ENCODE measurements at places on chromosomes 1 and 21.

- DNase-seq: no peak
Observed at GRCh38 chr1:180860535-180860934, 52.2 kb upstream of the KIAA1614 start.

DNA sequence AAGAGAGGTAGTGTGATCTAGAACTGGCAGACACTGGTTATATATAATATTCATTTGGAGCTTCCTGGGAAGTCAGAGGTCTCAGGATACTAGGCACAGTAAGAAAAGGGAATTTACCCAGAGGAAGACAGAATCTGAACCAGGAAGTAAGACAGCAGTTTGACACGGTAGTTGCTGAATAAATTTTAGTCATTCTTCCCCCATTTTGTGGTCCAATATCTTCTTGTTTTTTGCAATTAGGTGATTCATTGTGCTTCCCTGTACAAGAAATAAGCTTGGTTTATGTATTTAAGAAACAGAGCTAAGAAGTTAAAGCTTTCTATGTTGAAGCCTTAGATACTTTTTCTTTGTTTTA lies 1.3 kb downstream of the TMEM167B start:
- DNase-seq: no peak

DNA sequence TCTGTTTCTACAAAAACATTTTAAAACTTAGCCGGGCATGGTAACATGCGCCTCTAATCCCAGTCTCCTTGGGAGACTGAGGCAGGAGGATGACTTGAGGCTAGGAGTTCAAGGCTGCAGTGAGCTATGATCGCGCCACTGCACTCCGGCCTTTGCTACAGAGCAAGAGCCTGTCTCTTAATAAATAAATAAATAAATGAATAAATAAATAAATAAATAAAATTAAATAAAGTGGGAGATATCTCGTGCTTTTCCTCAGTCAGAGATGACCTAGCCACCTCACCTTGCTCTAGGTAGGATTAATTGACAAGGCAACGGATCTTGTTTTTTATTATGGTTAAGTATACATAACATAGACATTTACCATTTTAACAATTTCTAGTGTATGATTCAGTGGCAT lies 14.3 kb upstream of the BRWD1 start:
- DNase-seq: no peak

- DNase-seq: no peak
Observed at GRCh38 chr1:181185461-181185860, 97.0 kb downstream of the IER5 start.

DNA sequence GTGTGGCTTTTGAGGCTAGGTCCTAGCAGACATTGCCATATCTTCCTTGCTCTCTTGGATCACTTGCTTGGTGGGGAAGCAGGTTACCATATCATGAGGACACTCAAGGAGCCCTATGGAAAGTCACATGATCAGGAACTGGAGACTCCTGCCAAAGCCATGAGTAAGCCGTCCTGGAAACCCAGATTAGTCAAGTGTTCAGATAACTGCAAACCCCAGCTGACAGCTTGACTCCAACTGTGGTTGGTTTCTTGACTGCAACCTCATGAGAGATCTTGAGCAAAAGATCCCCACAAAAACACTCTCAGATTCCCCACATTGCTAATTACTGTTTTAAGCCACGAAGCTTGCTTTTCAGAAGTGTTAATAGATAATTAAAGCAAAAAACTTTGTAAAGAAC lies 58.6 kb downstream of the CACNA1E start:
- DNase-seq: no peak

DNA sequence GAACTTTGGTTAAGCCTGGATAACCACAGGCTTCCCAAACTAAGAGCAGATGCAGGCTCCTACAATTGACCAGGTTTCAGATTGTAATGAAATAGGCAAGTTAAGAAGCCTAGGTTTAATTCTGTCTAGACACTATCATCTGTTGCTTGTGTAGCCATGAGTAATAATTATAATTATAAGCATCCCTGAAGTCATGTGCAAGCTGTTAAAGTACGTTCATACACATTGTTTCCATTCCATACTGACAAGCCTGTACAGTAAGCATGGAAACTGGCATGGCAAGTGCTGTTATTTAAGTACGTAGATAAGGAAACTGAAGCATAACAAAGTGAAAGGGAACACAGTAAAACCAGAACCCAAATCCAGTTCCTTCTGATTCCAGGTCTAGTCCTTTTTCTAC lies 557.2 kb upstream of the BEND5 start:
- no peak for DNase-seq

GRCh38 chr21:33402001-33402979 lies 923 bp upstream of the IFNGR2 start:
- no peak for DNase-seq

DNA sequence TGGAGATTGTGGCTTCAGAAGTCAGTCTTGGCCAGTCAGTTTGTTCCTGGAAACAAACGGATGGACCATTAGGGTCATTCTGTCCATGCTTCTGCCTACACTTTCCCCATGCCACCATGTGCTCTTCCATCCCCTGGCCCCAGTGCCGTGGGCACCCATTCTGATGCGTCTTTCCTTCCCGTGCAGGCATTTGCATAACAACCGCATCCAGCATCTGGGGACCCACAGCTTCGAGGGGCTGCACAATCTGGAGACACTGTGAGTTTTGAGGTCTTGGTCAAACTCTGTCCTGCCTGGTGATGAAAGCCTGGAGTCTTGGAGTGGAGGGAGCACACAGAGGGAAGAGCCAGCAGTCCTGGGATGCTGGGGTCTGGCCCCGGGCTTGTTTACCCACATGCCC lies 61.1 kb downstream of the UBE2T start:
- DNase-seq: no peak

GRCh38 chr1:93784538-93784937 lies 94.5 kb downstream of the DNTTIP2 start:
- no peak for DNase-seq

- DNase-seq: no peak
Observed at GRCh38 chr1:214997685-214998084, 84.9 kb upstream of the KCNK2 start.

- DNase-seq: no peak
Observed at GRCh38 chr1:55214212-55214933, 791 bp downstream of the USP24 start.

- no peak for DNase-seq
Observed at GRCh38 chr1:208150833-208151458, 93.2 kb downstream of the PLXNA2 start.

GRCh38 chr1:20321573-20321972 lies 30.9 kb downstream of the VWA5B1 start:
- no peak for DNase-seq

GRCh38 chr1:6261615-6261995 lies 707 bp upstream of the GPR153 start:
- DNase-seq: no peak

DNA sequence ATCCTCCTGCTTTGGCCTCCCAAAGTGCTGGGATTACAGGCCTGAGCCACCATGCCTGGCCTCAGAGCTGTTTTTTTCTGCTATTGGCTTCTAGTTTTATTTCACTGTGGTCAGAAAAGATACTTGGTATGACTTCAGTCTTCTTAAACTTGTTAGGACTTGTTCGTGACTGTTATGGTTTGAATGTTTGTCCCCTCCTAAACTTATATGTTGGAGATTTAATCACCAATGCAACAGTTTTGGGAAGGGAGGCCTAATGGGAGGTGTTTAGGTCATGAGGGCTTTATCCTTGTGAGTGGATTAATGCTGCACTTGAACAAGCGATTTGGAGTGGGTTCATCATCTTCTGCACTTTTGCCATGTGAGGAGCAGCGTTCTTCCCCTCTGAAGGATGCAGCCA lies 24.5 kb upstream of the SOD1 start:
- no peak for DNase-seq

GRCh38 chr1:10802944-10803715 lies 6.7 kb upstream of the CASZ1 start:
- DNase-seq: no peak

DNA sequence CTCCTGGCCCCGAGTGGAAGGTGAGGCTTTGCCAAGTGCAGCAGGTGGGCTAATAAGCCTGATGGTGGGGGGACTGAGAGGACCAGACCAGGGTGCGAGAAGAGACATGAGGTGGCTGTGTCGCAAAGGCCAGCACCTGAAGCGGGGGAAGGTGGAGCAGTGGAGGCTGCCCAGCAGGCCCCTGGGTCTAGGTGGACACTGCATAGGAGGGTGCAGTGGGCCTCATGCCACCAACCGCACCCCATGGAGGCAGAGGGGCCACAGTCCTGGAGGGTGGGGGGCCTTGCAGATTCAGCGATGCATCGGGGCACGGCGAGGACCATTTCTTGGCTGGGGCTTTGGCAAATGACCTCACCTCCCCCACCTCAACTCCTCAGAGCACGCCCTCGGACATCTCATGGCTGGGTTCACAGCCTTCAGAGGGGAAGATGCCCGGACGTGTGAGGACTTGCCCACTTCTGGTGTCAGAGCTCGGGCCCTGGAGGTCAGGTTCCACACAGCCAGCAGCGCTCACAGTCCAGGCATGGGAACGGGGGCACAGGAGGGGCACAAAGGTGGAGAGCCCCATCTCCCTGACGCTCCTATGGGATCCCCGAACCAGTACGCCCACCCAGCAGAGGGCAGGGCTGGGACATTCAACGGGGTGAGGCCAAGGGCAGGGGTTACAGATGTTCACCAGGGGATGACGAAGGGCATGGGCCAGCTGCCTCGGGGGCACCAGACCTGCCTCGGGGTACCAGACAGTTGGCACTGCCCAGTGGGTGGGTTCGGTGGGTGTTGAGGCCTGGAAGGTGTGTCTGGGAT lies 35.4 kb downstream of the UBE2G2 start:
- DNase-seq: no peak

DNA sequence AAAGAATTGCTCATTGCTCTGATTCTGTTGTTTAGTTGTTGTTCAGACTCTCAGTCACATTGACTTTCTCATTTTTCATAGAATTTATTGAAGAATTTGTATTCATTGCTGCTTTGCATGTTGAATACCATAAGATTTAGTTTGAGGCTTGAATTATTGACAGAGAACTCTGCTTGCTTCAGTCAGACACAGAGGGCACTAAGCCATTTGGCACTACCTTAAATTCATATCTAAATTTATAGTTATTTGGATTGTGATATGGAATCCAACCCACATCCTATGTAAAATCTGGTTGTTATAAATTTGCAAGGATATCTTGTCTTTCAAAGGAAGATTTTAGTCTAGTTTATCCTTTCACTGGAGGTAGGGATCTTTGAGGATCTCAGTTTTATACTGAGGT lies 1748.6 kb downstream of the BRINP3 start:
- no peak for DNase-seq

- DNase-seq: no peak
Observed at GRCh38 chr1:57966340-57966739, 542.5 kb upstream of the DAB1 start.

- no peak for DNase-seq
Observed at GRCh38 chr1:54919367-54920359, 32.7 kb upstream of the DHCR24 start.

GRCh38 chr21:23664193-23664694 lies 1943.0 kb downstream of the MRPL39 start:
- no peak for DNase-seq
